ENCODE measurements at places on chromosomes 6 and 20. TPM values are rescaled to one million over a fixed set of nuclear protein-coding genes. Genes with fewer than 3 reads are reported as not detected.

LHFPL5 gene
- not detected for total RNA-seq

DNA sequence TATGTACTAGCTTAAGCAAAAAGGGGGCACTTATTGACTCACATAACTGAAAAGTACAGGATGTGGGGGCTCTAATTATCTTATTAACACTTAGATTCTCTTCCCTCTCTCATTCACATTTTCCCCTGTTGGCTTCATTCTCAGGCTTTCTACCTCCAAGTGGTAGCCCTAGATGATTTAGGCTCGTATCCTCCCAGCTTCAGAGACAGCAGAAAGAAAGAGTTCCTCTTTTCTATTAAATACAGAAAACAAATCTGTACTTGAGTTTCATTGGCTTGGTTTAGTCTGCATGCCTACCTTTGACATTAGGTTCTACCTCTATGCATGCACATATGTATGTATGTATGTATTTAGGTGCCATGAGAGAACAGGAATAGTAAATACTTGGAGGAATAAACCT, 15.5 kb upstream of the E2F3 start:
- no peak overlapping the region for H3K4me3 ChIP-seq
- H3K4me1 ChIP-seq: no peaks in the 10 kb centered on the region
- no peak overlapping the region for H3K27ac ChIP-seq

DNA sequence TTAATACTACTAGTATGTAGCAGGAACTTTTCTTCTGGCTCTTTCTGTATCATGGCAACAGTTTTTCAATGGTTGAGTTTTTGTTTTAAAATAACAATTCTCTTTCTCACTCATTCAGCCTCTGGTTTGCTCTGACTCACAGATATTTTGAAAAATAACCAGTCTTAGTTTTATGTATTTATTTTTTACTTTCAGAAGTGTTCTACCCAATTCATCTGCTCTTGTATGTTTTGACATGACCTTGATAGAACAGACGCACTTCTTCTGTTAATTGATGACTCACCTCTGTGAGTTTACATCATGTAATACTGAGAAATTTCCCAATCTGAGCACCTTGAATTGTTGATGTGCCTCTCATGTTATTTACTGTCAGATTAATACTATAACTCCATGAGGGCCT, 178.9 kb downstream of the SASH1 start:
- no peak for DNase-seq
- H3K4me3 ChIP-seq: no peak overlapping the region
- H3K27me3 ChIP-seq: no peaks in the 10 kb centered on the region
- no peak overlapping the region for H3K27ac ChIP-seq
- peaks cover 24% of the 10 kb centered on the region for H3K4me1 ChIP-seq
- no peaks in the 10 kb centered on the region for H3K36me3 ChIP-seq

C6orf52 gene
- total RNA-seq: not detected
